Stimulated activated CD4-positive, alpha-beta T cell treated with anti-CD3 and anti-CD28 coated beads, Interleukin-1b, Interleukin-23, amount 100 ng/mL, for 1 hour (primary cell): ENCODE measurements at places on chromosomes 3 and 15.

DNA sequence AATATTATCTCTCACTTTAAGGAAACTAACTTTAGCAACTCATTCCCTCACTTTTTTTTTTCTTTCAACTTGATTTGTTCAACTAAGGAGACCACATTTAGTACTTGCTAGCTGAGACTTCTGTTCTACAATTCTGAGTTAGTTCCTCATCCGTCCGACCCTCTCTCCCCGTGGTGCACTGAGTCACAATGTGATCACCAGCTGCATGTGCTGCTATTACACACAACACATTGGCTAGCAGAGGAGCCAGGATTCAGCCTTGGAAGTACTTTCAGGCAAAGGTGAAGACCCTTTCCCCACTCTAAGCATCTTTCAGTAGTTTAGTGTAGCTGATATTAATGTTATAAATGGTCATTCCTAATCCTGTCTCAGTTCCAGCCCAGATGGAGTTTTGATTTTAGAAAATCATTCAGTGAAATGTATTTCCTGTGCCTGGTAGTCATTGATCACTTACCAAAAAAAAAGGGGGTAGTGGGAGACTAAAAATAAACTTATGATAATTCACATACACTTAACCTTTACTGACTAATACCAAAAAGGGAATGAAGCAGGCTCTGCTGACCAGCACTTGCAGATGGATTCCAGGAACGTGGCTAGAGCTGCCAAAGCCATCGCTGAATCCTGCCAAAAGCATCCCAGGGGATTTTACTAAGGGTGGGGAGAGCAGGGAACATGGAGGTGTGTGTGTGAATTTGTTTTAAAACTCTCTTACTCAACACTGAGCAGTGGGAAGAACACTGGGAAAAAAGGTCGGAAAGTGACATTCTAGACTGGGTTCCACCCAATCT lies 424.8 kb downstream of the LPP start:
- DNase-seq = no peak

DNA sequence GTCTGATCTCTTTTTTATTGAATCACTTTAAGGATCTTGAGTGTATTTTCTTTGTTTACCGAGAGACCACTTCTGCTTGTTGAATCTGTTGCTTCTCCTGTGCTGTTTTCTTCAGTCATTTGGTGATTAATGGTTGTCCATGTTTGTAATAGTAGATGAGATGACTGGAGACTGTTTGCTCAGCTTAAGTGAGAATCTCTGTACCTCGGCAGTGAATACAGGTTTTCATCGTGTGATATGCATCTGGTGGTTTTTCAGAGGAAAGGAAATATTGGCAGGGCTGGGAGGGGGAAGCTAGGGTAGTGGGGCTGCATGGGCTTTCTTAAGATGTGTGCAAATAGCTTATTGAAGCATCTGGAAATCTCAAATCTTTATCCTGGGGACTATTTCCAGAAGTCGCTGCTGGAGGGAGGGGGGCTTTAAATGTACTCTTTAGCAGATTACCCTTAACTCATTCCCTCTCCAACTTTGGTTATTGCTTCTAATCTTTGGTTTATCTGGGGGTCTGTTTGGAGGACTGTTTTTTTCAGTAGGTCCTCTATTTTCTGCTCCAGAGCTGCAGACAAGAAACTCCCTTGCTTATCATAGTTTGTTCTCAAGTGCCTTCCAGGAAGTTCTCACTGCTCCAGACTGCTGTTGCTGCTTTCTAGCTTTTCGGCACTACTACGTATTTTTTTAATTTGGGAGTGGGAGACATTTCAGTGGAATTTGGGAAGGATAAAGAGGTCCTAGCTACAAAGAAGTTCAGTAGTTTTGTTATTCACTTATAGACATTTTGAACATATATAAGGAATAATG lies 19.4 kb downstream of the CMTM8 start:
- no peak for DNase-seq

DNA sequence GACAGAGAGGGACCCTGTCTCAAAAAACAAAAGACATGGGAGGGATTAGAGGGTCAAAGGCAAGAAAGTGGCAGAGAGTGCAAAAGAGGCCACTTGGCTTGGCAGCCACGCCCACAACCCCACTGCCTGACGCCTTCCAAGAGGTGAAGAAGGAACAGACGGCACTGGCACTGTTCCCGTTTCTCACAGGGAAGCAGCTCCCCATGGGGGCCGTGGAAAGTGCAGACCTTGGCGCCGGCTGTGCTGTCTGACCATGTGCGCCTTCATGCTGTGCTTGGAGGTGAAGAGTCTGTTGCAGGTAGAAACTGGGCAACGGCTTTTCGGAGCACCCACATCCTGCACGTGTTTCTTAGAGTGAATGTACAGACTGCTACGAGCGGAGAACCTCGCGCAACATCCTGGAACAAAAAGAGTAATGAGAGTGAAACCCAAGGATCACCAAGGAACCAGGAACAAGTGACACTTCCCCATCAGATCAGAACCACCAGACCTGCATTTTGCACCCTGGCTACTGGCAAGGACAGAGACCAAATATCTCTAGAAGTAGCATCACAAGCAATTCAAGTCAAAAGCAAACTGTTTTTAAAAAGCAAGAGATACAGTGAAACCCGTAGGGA lies 9.7 kb downstream of the ZXDC start:
- DNase-seq = no peak

GRCh38 chr3:41467481-41467880 lies 268.2 kb downstream of the CTNNB1 start:
- DNase-seq = no peak

DNA sequence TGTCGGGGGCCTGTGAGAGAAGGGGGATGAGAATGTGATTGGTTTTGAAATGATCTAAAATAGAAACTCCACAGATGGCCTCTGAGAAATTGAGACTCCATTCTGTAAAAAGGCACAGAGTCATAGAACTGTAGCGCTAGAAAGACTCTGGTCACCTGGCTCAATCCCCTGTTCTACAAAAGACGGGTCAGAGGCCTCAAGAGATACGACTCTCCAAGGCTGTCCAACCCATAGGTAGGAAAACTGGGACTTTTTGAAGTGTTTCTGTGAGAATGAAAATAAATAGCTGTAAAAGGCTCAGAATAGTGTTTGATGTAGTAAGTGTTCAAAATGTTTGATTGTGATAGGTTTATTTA lies 11.7 kb upstream of the TMC3 start:
- no peak for DNase-seq

- no peak for DNase-seq
These were observed 119.5 kb downstream of the STAG1 start for GRCh38 chr3:136632625-136633081.

DNA sequence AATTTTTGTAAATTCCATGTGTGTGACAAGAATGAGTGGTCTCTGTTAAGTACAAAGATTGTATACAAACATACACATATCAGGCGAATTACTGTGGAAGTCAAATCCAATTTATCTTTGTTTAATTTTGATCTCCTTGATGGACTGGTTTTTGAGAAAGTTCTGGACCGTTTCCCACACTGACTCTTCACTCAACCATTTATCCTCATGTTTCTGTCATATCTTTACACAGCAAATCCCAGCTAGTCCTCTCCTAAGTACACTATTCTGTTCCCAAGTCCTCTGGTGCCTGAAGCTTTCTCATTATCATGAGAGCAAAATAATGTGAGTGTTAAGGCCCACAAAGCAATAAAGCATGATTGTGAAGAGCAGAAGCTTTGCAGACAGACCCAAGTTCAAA lies 189.9 kb downstream of the WNT5A start:
- no peak for DNase-seq

- DNase-seq = no peak
These were observed 41.3 kb upstream of the MAP4 start for GRCh38 chr3:48057521-48057920.

DNA sequence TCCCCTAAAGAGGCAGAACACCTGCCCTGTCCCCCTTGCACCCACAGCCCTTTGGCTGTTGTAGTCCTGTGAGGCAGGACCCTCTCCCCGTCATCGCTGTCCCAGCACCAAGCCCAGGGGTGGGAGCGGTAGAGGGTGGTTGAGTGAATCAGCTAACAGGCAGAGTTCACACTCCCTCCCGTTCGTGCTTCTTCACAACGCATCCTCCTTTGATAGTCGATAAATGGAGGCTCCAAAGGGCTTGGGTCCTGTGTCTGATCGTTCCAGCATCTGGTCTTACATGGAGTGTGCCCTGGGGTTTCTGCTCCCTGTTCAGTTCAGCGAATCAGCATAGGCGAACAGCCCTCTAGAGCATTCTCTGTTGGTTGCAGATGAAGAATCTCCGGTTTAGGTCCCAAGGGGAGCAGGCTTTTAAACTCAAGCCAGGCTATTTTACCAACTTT lies 820 bp upstream of the HMCES start:
- no peak for DNase-seq

DNA sequence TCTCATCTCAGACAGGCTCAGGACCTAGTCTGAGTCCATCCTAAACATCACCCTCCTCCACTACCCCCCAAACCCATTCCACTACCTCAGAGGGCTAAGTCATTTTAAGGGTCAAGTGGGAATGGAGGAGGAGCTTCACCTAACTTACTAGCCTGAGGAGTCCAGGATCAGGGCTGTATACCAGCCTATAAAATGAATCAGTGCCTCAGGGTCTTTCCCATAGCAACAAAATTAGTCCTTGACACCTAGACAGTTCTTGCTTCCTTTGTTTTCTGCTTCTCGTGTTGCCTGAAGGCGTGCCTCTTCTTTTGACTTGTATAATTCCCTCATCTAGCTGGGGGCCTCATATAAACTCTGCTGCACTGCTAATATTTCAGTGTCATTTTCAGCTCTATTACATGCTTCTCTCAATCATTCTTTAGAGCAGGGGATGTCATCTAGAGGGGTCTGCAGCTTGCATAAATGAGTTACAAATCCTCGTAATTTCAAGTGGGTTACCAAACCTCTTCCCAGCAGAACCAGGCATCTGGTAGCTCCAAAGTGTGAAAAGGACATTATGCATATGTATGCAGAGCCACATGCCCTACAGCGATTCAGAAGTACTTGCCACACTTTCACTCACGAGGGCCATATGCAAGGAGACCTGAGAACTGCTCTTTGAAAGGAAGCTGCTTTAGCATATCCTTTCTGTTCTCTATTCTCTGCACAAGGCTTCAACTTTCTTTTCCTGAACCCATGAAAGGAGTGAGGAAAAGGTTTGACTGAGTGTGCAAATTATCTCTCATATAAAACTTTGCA lies 311.7 kb upstream of the SEMA6D start:
- DNase-seq = no peak

DNA sequence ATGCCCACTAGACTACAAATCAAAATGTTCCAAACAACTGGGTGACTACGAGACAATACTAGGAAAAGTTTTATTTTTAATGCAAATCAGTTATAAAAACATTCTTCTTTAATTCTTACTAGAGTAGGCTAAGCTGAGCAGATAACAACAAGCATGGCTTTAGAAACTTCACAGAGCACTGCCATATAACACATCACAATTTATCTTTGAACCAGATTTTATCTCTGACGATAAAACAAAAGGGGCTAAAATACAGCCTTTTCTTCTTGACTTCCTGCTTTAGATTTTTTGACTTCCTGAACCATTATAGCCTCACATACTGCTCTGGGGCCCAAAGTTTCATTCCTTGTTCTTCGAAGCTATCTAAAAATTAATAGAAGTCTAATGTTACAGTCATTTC lies 25.9 kb downstream of the TBC1D2B start:
- no peak for DNase-seq

DNA sequence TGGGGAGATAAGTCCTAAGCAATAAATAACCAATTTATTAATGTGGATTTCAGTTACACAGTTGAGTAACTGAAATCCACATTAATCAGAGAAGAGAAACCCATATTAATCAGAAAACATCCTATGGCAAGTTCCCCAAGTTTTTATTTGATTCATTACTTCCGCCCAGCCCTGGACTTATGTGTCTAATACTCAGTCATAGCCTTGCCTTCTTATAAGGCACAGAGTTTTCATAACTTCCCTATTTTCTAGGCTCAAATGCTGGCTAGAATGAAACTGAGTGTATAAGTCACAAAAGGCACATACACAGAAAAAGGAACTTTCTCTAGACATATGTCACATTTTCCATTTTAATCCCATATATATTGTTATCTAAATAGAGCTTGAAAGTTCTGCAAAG lies 28.8 kb downstream of the CD47 start:
- no peak for DNase-seq

DNA sequence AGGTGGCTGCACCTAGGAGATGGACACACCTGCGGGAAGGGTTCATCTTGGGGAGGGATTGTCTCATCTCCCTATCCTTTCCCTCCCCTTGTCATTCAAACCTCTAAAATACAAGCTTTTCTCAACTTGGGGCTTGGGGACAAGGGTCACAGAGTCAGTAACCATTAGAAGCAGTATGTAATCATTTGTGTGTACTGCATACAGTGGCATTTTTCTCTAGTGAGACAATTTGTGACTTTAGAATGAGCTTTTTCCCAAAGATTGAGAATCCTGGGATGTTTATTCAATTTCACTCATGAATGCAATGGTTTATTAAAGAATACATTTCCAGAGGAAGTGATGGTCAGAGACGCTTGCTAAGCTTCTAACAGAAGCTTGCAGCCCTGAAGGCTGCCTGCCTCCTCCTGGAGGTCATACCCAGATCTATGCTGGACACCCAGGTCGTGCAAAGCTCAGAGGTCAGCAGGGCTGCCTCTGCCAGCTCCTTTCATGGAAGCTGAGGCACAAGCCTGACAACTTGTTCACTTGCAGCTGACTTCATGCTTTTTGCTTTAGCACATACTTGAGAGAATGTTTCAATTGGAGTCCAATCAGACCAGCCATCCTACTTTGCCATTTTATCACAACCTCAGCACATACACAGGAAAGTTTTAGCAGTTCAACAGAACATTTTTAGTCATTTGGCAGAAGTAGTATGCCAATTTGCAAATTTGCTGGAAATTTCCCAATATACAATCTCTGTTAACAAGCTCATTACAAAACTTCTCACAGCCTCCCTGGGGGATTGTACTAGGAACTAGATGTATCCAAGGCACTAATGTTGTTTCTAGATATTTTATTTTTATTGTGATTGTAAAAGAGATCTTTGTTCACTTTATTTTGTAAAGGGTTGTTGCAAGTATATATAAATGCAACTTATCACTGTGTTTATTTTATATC lies 25.6 kb upstream of the ALDH1L1 start:
- DNase-seq = no peak

DNA sequence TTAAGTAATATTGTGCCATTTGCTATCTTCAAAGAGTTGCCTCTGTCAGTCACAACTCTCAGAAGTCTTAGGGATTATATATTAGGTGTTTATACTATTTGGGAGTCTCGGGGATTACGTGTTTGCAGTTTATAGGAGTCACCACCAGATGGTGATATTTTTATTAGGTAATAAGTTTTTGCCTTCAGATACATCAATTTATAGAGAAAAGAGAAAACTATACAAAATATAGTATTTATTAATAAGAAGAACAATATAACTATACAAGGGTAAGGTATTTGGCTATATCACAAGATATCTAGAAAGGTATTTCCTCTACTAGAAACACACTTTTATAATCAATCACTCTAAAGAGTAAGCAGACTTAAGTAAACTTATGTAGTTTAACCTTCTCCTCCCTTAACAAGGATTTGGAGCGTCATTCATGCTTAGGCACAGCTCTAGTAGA lies 10.7 kb upstream of the DHX36 start:
- DNase-seq = no peak

- no peak for DNase-seq
These were observed 17.4 kb upstream of the CLDN18 start for GRCh38 chr3:137992592-137992991.
